ENCODE measurements at places on chromosomes 6 and 20. TPM values are rescaled to one million over a fixed set of nuclear protein-coding genes. Genes with fewer than 3 reads are reported as not detected.

BEND6 gene
- total RNA-seq: 0.90 TPM

RIMS1 gene
- total RNA-seq: 2.5 TPM

PBOV1 gene
- total RNA-seq: not detected

MYT1 gene
- total RNA-seq: 1.2 TPM

FILIP1 gene
- total RNA-seq: 22.6 TPM

GRCh38 chr6:168153553-168153952 lies 74.5 kb upstream of the FRMD1 start:
- no peaks in the 10 kb centered on the region for H3K36me3 ChIP-seq
- peaks cover 18% of the 10 kb centered on the region for H3K4me1 ChIP-seq
- no peak overlapping the region for H3K27ac ChIP-seq
- H3K27me3 ChIP-seq: peaks cover 1% of the 10 kb centered on the region

DNA sequence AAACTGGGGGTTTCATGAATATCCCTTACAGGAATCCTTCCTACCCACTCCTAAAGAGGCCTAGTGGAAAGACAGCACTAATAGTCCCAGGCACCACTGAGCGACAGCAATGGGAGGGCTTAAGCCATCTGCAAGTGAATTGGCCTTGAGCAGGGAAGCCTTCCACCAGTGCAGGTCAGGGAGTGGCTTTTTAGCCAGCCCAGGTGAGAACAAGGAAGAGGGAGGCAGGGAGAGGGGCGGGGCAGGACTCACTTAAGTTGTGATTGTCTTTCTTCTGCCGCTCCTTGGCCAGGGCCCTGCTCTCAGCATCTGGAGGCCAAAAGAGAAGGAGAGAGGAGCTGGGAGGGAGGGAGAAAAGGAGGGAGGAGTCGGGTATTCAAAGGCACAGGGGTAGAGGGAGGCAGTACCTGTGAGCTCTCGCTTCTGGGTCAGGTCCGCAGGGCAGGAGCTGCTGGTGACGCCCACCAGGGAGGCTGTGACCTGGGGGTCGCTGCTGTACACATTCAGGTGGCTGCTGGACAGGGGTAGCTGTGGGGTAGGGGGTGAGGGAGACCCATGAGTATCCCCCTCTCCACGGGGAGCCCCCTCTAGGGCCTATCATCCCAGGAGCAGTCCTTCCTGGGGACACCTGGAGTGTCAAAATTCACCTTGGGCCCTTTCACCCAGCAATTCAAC lies 47.8 kb downstream of the TFEB start:
- no peak for DNase-seq
- no peaks in the 10 kb centered on the region for H3K36me3 ChIP-seq
- H3K4me3 ChIP-seq: no peak overlapping the region
- peaks cover 21% of the 10 kb centered on the region for H3K27me3 ChIP-seq
- H3K4me1 ChIP-seq: no peaks in the 10 kb centered on the region

GRCh38 chr6:4017058-4017739 lies 61.7 kb downstream of the FAM217A start:
- peaks cover 21% of the 10 kb centered on the region for H3K36me3 ChIP-seq
- no peaks in the 10 kb centered on the region for H3K27me3 ChIP-seq
- H3K4me3 ChIP-seq: peak overlapping the region; percentile 85
- H3K27ac ChIP-seq: peak overlapping the region; percentile 99

DNA sequence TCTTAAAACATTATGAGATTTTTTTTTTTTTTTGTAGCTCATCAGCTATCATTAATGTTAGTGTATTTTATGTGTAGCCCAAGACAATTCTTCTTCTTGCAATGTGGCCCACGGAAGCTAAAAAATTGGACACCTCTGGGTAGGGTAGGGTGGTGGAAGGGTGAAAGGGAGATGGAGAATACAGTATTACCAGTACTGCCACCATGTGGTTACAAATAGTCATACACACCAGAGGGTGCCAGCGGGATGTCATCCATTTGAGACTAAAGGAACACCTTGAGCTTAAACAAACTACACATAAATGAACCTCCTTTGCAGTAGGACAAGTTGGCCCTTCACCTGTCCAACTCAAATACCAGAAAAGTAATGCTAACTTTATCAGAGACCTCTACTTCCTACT lies 601.9 kb downstream of the HTR1B start:
- H3K4me3 ChIP-seq: no peak overlapping the region
- H3K27me3 ChIP-seq: no peaks in the 10 kb centered on the region
- no peak overlapping the region for H3K27ac ChIP-seq
- DNase-seq: peak; percentile 65

- no peak overlapping the region for H3K4me3 ChIP-seq
- no peak for DNase-seq
- H3K4me1 ChIP-seq: peaks cover 14% of the 10 kb centered on the region
- H3K27ac ChIP-seq: no peak overlapping the region
- no peaks in the 10 kb centered on the region for H3K27me3 ChIP-seq
These were observed 243.5 kb downstream of the BTBD9 start for GRCh38 chr6:38396209-38396608.

All from neural progenitor cell (in vitro differentiated cells).